ENCODE measurements at places on chromosomes 12 and 14. TPM values are rescaled to one million over a fixed set of nuclear protein-coding genes. Genes with fewer than 3 reads are reported as not detected.

DNA sequence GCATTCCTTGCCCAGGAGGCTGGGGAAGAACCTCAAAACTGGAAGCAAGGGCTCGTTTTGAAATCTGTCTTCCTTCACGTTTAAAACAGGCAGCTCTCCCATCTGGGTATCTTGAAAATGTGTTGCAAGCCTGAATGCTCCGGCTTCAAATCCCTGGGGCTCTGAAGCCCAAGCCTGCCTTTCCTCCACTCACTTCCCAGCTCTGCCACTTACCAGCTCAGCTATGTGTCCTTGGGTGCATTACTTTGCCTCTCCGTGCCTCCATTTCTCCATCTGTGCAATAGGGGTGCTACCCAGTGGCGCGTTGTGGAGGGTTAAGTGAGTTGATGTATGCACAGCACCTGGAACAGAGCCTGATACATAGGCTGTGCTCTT, 97.6 kb downstream of the GCH1 start:
- no peak overlapping the region for H3K4me3 ChIP-seq
- no peak overlapping the region for H3K27ac ChIP-seq
- no peaks in the 10 kb centered on the region for H3K36me3 ChIP-seq

GRCh38 chr14:56216626-56217379, 98.6 kb downstream of the PELI2 start:
- no peaks in the 10 kb centered on the region for H3K36me3 ChIP-seq
- H3K27me3 ChIP-seq = no peaks in the 10 kb centered on the region
- no peak for DNase-seq

- no peak for DNase-seq
- peaks cover 8% of the 10 kb centered on the region for H3K4me1 ChIP-seq
- no peak overlapping the region for H3K27ac ChIP-seq
- H3K4me3 ChIP-seq = no peak overlapping the region
- no peaks in the 10 kb centered on the region for H3K27me3 ChIP-seq
- H3K36me3 ChIP-seq = no peaks in the 10 kb centered on the region
Observed at GRCh38 chr12:27161458-27162228, 79.3 kb upstream of the C12orf71 start.

FSCB gene
- total RNA-seq = not detected

DNA sequence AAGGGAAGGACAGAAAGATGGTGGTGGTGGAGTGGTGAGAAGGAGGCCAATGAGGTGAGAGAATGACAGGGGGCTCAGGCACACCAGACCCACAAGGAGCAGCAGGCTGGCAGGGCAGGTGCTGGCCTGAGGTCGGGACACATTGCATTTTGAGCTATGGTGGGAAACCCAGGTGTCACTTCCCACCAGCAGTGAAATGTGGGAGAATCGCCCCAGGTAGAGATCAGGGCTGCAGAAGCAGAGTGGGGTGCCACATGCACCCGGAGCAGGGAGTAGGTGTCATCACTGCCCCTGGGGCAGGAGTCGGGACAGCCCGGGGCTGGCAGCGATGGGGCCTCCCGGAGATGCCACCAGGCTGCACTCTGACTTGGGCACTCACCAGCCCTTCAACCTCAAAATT, 315.8 kb downstream of the BCL11B start:
- H3K4me1 ChIP-seq = no peaks in the 10 kb centered on the region
- H3K27ac ChIP-seq = no peak overlapping the region
- no peaks in the 10 kb centered on the region for H3K27me3 ChIP-seq
- no peak overlapping the region for H3K4me3 ChIP-seq

DNA sequence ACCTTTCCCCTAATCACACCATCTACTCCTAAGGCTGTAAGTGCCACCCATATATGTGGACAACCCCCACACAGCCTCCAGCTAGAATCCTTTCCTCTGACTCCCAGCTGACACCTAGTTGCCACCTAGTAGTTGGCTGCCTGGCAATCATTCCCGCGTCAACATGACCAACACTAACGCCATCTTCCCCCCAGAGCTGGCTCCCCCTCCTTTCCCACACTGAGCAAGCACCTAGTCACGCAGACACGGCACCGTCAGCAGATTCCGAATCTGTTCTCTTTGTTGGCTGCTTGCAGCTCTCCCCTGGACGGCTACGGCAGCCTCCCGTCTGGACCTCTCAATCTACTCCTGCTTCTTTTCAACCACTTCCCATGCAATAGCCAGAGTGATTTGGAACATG, 27.7 kb downstream of the UBR7 start:
- no peak for DNase-seq
- no peak overlapping the region for H3K27ac ChIP-seq

DNA sequence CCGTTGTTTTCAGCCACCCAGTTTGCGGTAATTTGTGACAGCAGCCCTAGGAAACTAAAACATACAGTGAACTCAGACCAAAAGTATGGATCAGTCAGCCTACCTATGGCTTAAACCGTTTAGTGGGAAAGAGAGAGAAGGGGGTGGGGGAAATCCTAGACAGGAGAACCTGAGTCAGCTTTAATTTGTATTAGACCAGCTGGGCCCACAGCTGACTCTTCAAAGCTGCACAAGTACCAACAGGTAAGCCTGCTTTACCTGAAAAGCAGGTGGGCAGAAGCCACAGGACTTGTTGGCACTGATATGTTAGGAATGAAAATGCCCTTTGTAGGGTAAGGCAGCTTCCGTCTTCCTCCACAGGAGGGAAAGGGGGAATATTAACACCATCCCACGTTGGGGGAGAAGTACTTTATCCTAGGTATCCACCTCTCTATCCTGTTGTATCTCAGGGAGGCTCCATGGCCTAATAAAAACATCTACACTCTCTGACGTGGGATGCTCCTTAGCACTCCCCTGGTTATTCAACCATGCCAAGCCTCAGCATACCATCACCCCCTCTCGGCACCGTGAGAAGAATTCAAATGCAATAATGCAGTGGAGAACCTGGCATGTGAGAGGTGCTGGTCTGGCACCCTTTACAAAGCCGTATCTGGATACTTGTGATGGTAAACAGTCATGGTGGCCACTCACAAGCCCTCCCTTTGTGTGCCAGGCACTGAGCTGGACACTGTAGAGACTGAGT, 70.3 kb downstream of the STON2 start:
- no peak overlapping the region for H3K27ac ChIP-seq
- no peak overlapping the region for H3K4me3 ChIP-seq
- DNase-seq = no peak
- H3K36me3 ChIP-seq = no peaks in the 10 kb centered on the region
- H3K4me1 ChIP-seq = no peaks in the 10 kb centered on the region

DNA sequence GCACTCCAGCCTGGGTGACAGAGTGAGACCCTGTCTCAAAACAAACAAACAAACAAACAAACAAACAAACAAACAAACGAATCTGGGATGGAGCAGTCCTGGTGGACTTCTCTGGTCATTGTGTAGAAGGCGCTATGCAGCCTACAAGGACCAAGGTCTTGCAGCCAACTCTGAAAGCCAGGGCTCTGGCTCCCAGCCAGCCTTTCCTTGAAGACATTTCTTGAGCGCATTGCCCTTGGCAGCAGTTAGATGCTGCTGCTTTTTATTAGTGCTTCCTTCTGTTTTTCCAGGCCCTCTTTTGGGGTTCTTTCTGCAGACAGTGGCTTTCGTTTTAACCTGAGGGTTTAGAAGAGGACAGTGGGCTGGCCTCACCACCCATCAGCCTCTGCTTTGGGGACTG, 20.2 kb downstream of the CCDC177 start:
- no peak for DNase-seq
- H3K27ac ChIP-seq = no peak overlapping the region
- H3K27me3 ChIP-seq = peaks cover 16% of the 10 kb centered on the region
- no peaks in the 10 kb centered on the region for H3K4me1 ChIP-seq
- no peaks in the 10 kb centered on the region for H3K36me3 ChIP-seq

DNA sequence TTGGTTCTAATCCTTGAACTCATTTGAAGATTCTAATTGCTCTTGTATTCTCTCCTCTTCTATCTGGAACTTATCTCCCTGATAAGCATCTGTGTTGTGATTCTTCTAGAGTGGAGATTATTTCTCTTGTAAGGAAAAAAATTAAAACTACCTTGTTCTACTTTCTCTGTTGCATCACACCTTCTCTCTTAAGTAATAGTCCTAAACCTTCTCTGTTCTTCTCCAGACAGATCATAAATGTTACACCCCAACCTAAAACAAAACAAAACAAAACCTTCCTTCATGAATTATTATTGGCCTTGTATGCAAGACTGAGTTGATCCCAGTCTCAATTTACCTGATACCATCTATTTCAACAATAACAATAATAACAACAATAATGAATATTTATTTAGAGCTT, 612.1 kb downstream of the DIO2 start:
- no peaks in the 10 kb centered on the region for H3K36me3 ChIP-seq
- no peak for DNase-seq
- H3K27me3 ChIP-seq = no peaks in the 10 kb centered on the region

- H3K27me3 ChIP-seq = peaks cover 26% of the 10 kb centered on the region
- DNase-seq = no peak
- H3K27ac ChIP-seq = no peak overlapping the region
- H3K4me3 ChIP-seq = no peak overlapping the region
- H3K36me3 ChIP-seq = no peaks in the 10 kb centered on the region
Observed at GRCh38 chr14:103223818-103224352, 100.6 kb downstream of the TNFAIP2 start.

GRCh38 chr14:21055432-21056117, 2.0 kb upstream of the RNASE8 start:
- no peak overlapping the region for H3K27ac ChIP-seq
- peaks cover 22% of the 10 kb centered on the region for H3K27me3 ChIP-seq
- DNase-seq = no peak
- H3K36me3 ChIP-seq = no peaks in the 10 kb centered on the region
- no peak overlapping the region for H3K4me3 ChIP-seq

DNA sequence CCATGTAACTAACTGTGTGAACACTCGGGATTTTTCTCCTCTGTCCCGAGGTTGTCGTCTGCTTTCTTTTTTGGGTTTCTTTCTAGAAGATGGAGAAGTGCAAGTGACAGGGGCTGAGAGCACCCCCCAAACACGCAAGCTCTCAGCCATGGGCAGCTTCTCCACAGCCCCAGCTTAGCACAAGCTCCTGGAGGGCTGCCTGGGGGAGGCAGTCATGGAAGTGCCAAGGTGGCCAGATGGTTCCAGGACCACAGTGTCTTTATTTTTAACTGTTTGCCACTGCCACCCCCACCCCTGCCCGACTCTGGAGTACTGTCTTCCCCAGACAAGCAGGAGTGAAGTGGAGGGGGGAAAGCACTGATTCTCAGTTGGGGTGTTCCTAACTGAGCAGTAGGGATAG, 58.2 kb downstream of the ST8SIA1 start:
- H3K4me1 ChIP-seq = no peaks in the 10 kb centered on the region
- no peak for DNase-seq
- H3K36me3 ChIP-seq = no peaks in the 10 kb centered on the region
- H3K27ac ChIP-seq = no peak overlapping the region

GRCh38 chr12:62660756-62661155, 194.1 kb downstream of the MON2 start:
- no peak overlapping the region for H3K27ac ChIP-seq
- no peak overlapping the region for H3K4me3 ChIP-seq
- H3K36me3 ChIP-seq = peaks cover 2% of the 10 kb centered on the region

SSTR1 gene
- not detected for total RNA-seq

CLEC4E gene
- total RNA-seq = not detected

DNA sequence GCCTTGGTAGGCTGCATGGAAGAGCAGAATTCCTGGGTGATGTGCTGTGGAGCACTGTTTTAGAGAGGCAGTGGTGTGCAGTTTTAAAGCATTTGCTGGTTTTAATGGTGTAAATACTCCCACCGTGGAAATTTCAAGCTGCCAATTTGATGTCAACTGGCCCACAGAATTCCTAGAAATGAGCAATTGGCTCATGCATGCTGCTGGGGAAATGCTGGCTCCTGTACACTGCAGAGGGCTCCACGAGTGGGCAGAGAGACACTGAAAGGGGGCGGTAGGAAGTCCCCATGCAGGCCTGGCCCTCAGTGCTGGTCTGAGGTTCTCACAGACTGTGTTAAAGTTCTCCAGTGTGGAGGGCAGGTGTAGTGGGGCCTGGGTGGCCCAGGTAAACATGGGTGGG, 99.4 kb upstream of the NTF3 start:
- no peak overlapping the region for H3K27ac ChIP-seq
- no peaks in the 10 kb centered on the region for H3K4me1 ChIP-seq
- H3K36me3 ChIP-seq = no peaks in the 10 kb centered on the region

Measured in activated T-helper 1 cell treated with anti-CD3 and anti-CD28 coated beads, Interleukin-12 subunit alpha, Interleukin-12 subunit beta, Interleukin-2, Interleukin-4 antibody, amounts not matched to agents 30 ng/mL and 10 ng/mL and 1 ng/mL, durations not matched to agents 14 hours and 24 hours and 36 hours (primary cell).